Stimulated activated naive CD4-positive, alpha-beta T cell (primary cell): ENCODE measurements at places on chromosomes 3 and 15.

GRCh38 chr3:62436785-62437184 is 63.4 kb upstream of the FEZF2 start:
- no peak for DNase-seq

- DNase-seq = no peak
These were observed 30.4 kb downstream of the SLC24A1 start for GRCh38 chr15:65651831-65652749.

DNA sequence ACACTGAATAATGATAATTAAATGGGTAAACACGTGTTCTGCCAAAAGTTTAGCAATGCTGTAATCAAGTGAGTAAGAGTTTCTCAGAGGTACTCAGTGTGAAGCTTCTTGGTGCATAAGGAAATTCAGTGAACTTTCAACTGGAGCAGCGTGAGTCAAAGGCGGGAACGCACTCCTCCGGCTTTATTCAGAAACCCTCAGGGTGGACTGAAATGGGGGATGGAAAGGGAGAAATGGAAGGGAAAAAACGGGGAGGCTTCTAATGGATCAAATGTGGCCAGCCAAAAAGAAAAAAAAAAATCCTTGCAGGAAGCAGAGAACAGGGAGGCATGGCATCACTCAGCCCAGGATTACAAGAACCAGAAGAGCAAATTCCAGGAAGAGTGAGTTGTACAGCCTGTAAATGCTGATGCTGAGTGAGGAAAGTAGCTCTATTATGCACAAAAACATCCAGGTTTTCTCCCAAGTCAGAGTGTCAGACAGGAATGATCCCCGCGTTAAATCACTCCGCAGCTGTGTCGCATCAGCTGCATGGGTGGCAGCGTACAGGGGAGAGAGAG is 85.3 kb downstream of the ASB7 start:
- DNase-seq = no peak

DNA sequence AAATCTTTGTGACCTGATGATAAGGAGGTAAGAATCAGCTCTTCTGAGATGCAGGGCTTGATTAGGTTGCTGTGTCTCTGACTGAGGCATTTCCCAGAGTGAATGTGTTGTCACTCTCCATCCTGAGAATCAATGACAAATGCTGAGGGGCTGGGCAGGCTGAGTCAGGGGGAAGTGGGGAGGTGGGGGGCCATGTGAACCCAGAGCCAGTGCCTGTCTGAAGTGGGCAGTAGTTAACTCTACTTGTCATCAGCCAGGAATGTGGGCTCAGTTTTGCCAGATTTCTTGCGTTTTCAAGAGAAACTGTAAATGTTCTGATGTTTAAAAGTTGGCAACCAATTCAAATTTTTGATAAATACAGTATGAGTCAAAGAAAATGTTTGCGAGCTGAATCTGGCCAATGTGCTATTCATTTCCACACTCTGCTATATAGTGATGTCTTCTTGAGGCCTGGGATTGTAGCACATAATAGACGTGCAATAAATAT is 3.1 kb upstream of the BNC1 start:
- DNase-seq = no peak

GRCh38 chr3:37028329-37028728 is 35.0 kb downstream of the MLH1 start:
- no peak for DNase-seq

- DNase-seq = no peak
These were observed 244.4 kb downstream of the TIGIT start for GRCh38 chr3:114538211-114538610.

DNA sequence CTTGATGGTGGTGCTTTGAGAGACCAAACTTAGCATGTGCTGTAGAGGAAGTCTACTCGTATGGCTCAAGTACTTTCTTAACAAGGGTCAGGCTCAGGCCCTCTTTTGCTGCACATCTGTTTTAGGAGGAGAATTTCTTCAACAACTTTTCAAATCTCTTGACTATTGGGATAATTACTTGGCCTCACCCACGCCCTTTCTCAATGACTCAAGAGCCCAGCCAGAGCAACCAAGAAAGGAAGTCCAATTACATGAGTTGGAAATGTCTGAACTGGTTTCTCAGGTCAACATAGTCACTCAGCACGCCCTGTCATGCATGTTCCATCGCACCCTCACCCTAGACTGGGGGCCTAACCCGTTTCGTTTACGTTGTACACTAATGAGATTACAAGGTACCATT is 44.8 kb upstream of the UMPS start:
- DNase-seq = no peak

GRCh38 chr15:81327516-81327915 is 3.6 kb upstream of the STARD5 start:
- DNase-seq = no peak

DNA sequence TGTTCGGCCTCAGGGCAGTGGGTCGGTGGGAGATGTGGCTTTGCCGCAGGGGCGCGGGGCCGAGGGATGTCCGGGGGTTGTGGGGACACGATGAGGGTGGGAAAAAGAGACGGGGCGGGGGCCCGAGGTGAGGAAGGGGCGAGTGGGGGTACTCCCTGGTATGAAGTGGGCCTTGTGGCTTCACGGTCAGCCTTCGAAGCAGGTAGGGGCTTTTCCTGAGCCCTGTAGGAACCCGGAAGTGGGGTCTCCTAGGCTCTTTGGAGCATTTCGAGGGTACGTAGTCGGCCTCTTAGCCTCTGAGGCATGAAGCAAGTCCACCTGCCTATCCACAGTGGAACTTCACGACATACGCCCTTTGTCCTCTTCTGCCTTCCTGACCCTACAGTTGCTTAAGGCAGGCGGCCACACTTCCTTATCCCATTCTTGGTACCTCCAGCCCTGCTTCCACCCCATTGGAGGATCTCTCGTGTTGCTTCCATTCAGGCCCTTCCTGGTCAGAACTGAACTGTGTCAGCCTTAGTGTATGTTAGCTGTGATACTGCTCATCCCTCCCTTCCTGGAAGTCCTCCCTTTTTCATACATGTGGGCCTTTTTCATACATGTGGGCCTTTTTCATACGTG is 389 bp downstream of the ARPC4 start:
- DNase-seq = no peak

DNA sequence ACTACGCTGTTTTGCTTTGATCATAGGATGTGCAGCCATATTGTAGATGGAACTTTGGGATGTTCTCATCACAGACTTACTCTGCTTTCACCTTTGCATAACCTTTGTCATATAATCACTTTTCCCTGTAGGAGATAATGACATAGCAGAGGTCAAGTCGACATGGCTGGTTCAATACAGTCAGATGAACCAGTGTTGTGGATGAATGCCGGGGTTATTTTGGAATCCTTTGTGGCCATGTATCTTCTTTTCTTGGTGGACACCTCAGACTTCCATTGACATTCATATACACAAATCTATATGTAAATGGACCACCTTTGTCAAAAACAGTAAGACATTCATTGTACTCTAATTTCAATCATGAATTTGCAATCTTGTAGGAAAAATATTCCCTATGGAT is 180.2 kb downstream of the PTPRG start:
- no peak for DNase-seq

DNA sequence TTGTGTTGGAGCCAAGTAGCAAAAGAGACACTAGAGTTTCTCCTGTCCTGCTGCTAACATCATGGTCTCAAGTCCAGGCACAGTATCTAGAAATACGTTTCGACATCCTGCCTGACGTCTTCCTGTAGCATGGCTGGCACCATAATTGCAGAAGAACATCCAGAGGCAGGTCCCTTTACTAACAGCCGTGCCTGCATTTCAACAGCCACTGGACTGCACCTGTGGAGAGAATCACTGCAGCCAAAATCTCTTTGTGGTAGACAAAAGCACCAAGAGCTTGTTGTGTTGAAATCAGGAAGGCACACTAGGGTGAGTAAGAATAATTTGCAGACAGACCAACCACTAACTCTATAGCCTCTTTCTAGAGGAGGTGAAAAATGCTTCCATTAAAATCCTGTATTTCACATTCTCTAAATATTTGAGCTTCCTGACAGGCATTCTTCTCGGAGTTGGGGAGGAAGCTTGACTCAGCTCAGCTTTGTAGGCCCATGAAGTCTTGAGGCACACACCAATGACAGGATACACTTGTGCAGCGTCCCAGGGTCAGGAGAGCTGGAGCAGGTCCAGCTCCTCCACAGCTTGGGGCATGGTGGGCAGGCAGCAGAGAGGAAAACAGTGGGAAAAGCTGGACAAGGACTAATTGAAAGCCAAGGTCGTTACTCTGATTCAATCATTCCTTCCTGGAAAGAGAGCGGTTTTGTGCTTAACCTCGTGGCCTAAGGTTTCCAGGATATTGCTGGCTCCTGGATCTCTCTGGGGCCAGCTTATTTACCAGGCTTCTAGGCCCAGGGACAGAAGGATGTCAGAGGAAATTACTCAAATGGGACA is 244.9 kb downstream of the FAM43A start:
- no peak for DNase-seq

DNA sequence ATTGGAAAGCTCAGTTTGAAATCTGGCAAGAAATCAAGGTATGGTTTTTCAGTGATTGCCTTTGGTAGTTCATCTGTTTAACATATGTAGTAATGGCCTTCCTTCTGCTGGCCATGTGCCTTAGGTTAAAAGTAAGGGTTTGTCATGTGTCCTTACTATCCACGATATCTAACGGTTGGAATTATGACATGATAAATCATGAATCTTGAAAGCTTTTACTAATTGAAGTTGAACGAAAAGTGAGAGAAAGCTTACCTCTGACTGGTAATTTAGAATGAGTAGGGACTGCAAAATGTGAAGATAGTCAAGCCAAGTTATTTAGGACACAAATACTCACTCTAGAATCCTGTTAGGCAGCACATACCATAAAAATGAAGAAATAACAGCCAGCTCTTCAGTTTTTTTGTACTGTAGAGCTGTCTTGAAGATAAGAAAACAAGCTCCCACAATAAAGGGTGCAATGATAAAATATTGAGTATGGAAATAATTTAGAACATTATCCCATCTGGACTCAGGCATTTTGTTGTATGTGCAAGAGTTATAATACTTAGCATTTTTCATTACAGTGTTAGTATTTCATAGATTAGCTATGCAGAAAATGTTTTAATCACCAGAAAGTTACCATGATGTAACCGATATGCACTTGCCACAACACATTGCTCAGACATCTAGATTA is 303.4 kb downstream of the ZNF385D start:
- no peak for DNase-seq

DNA sequence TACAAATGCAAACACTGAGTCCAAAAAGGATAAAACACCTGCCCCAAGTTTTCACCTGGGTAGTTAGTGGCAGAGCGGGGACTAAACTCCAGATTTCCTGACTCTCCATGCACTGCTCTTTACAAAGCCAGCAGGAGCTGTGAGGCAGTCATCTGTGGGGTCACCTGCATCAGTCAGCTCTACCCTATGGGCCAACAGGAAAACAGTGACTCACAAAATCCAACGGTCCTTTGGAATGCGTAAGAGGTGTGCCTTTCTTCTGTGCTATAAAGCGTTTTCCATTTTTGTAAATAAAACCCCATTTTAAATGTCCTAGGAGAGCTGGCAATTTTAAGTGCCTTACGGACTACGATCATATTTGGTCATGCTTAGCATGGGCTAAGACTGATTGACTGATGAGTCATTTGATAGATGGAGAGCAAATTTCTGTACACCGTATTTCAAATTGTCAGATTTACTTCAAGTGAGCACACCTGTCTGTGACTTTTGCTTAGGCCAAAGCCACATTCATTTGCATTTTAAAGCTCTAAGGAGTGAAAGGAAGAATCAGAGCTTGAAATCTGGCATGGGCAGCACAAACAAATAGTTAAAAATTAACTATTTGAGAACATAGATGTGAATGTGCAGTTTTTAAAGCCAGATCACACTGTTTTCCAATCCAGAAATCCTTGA is 4.4 kb upstream of the COL8A1 start:
- no peak for DNase-seq

- no peak for DNase-seq
These were observed 67.0 kb upstream of the SMAD6 start for GRCh38 chr15:66635006-66635405.

DNA sequence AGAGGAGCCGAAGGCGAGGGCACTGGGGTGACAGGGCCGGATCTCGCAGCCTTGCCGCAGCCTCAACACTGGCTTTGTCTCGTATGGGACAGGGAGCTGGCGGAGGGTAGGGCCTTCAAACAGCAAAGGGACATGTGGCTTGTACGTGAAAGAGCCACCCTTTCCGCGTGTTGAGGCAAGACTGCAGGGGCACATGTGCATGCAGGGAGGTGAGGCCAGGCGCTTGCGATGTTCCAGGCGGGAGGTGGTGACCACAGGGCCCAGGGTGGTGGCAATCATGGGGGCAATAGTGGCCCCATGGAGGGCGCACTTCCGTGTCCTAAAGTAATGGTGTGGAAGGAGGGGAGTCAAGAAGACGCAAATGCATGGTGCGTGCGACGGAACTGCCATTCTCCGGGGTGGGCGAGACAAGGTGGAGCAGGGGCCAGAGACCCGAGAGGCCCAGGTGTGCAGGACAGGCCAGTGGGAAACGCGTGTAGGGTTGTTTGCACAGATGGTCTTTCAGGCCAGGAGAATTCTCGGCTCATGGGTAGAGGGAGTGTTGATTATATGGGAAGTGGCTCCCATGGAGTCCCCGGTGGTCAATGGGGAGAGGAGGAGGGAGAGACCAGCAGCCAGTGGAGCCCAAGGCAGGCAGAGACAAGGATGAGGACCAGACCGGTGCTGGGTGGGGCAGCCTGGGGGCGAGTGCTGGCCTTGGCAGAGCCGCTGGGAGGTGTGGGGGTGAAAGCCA is 45.8 kb upstream of the PCSK6 start:
- DNase-seq = no peak

GRCh38 chr3:64264501-64265109 is 39.3 kb upstream of the PRICKLE2 start:
- no peak for DNase-seq

DNA sequence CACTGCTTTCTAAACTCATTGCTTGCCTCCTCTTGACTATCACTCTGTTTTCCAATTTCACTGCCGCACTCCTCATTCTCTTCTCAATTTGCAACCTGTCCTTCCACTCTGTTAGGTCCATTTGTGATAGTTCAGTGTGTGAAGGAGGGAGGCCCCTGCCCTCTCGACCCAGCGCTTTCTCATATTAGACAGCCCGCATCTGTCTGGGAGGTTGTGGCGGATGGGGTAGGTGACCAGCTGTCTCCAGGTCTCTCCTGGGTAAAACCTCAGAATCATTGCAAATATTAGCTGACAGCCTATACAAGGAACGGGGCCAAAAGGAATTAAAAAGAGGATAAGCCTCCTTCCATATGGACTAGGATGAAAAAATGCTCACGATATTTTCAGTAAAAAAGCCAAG is 358.3 kb downstream of the SHQ1 start:
- no peak for DNase-seq

DNA sequence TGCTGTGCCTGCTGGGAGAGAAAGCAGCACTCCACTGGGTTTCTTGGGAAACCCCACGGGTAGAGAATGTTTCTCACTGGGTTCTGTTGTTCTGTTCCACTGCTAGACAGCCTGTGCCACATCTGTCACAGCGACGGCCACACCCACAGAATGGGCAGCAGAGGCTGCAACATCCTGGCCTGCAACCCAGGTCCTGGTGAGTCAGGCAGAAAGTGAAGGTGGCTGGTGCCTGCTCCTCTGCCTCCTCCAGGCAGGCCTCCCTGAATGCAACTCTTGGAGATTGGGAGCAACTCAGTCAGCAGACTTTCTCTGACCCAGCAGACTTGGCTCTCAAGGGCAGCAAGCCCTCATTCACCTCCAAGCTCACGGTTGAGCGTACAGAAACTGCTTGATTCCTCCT is 13.0 kb downstream of the C3orf18 start:
- no peak for DNase-seq
